ENCODE measurements at places on chromosomes 12 and 14.
A peak's percentile ranks its signal among the peaks of the same experiment; 100 is the strongest.

DNA sequence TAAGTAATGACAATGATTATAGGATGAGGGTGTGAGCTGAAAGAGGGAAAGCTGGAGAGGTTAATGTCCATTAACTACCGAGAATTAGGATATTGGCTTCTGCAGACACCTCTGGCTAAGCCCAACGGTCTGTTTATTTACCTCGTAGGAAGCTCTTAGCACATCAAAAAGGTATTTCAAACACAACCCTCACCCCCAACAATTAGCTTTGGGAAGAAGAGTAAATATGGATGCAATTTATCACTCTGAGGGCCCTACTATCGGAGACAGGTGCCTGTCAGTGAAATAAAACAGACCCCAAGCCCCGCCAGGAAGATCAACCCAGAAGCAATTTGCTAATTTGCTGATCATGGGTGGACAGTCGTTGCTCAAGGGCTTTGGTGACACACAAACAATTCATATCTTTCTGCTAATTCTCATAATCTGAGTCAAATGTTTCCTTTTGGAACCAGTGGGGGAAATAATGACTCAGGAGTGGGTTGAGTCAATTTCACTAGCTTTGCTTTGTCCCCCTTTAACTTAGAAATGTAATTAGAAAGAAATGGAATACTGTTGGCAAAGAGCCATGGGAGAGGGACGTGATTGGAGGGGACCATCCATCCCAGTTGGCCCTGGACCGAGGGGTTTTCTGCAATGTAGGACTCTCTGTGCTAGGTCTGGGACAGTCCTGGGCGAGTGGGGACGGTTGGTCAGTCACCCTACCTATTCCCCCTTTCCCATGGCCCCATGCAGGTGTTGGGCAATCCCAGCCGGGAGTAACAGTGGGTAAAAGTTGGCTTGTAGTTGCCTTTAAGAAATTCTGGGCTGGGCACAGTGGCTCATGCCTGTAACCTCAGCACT is 99.1 kb upstream of the MED13L start:
- no peak for DNase-seq

- no peak for DNase-seq
These were observed 20.7 kb downstream of the SLC7A7 start for GRCh38 chr14:22794551-22794951.

DNA sequence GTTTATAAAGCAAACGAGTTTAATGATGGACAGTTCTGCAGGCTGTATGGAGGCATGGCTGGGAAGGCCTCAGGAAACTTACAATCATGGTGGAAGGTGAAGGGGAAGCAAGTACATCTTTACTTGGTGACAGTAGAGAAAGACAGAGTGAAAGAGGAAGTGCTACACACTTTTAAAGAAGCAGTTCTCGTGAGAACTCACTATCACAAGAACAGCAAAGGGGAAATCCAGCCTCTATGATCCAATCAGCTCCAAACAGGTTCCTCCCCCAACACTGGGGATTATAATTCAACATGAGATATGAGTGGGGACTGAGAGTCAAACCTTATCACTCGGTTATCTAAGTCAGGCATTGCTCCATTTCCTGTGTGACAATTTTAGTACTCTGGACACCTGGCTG is 189.9 kb upstream of the CNTN1 start:
- DNase-seq, result no peak

- peak; percentile 14 for DNase-seq
These were observed 1441.9 kb upstream of the FLRT2 start for GRCh38 chr14:84087986-84088531.

GRCh38 chr14:103445806-103446205 is 60.6 kb downstream of the MARK3 start:
- DNase-seq, result no peak
